Thymus (tissue), 14 donors: ENCODE measurements at places on chromosomes 3 and 15. TPM values are rescaled to one million over a fixed set of nuclear protein-coding genes. Genes with fewer than 3 reads are reported as not detected.

CATSPER2 gene
- 4.9 TPM for polyA plus RNA-seq

DNA sequence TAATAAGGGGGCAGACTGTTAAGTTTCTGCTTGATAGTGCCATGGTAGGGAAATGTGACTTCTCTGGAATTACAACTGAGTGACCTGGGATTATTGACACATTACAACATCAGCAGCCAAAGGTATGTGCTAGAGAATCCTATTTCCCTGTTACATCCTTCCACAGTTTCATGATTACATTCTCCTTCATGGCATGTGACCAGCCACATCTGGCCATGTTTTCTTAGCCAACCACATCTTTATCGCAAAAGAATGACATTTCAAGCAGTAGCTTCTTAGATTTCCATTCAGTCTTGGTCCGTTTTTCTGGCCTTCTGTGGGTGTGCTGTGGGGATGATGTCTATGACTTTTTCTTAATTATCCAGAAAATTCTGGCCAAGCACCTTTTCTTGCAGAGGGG lies 45.4 kb upstream of the CTDSPL start:
- H3K4me1 ChIP-seq, result peaks cover 3% of the 10 kb centered on the region
- no peak for DNase-seq
- no peaks in the 10 kb centered on the region for H3K36me3 ChIP-seq
- H3K27ac ChIP-seq, result no peak overlapping the region
- H3K4me3 ChIP-seq, result no peak overlapping the region
- no peaks in the 10 kb centered on the region for H3K27me3 ChIP-seq

- H3K27me3 ChIP-seq, result no peaks in the 10 kb centered on the region
- DNase-seq, result no peak
- H3K27ac ChIP-seq, result no peak overlapping the region
- H3K4me1 ChIP-seq, result peaks cover 31% of the 10 kb centered on the region
- H3K36me3 ChIP-seq, result no peaks in the 10 kb centered on the region
Observed at GRCh38 chr15:63861946-63862517, 28.3 kb upstream of the HERC1 start.

DNA sequence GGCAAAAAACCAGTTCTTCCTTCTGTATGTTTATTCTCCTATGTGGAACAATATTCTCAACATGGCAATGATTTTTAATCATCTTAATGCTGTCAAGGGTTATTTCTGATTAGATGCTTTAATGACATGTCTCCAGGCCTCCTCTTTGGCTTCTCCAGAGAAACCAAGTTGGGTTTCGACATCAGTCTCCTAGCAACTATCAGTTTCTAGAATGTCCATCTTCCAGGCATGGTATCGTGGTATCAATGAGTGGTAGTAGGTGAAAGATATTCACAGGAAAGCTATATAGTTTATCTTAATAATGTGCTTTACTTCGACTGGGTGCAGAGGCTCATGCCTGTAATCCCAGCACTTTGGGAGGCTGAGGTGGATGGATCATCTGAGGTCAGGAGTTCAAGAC lies 128.5 kb downstream of the C3orf70 start:
- no peak overlapping the region for H3K4me3 ChIP-seq
- no peak overlapping the region for H3K27ac ChIP-seq
- H3K27me3 ChIP-seq, result no peaks in the 10 kb centered on the region
- H3K36me3 ChIP-seq, result no peaks in the 10 kb centered on the region

DNA sequence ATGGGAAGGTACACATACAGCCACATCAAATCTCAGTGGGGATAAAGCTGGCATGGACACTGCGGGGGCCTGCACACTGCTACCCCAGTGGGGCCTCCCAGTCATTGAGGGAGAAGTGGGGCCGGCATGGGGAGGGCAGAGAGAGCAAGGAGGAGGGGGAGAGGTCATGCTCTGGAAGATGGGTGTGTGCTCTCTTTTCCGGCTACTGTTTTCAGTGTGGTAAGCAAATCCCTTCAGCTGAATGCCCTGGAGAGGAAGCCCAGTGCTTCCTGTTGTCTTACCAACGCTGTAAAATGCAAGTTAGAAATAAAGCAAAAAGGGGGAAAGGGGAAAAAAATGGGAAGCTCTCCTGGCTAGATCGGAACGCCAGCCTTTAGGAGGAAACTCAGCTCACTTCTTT lies 30.8 kb downstream of the NRROS start:
- H3K27me3 ChIP-seq, result no peaks in the 10 kb centered on the region
- DNase-seq, result no peak
- H3K27ac ChIP-seq, result no peak overlapping the region
- H3K36me3 ChIP-seq, result no peaks in the 10 kb centered on the region
- H3K4me3 ChIP-seq, result no peak overlapping the region

DNA sequence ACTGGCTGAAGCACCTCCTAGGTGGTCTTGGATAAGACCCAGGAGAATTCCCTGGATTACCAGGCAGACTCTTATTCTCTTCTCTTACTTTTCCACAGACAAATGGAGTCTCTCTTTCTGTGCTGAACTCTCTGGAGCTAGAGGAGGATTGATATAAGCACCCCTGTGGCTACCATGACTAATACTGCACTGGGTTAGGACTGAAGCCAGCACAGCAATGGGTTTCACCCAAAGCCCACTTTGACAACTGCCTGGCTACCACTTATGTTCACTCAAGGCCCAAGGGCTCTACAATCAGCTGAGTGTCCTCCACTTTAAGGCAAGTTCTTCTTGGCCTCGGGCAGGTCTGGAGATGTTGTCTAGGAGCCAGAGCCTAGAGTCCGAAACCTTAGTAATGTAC lies 225.5 kb downstream of the DIPK2A start:
- H3K4me3 ChIP-seq, result no peak overlapping the region
- H3K27me3 ChIP-seq, result no peaks in the 10 kb centered on the region
- no peak overlapping the region for H3K27ac ChIP-seq
- no peaks in the 10 kb centered on the region for H3K4me1 ChIP-seq

DNA sequence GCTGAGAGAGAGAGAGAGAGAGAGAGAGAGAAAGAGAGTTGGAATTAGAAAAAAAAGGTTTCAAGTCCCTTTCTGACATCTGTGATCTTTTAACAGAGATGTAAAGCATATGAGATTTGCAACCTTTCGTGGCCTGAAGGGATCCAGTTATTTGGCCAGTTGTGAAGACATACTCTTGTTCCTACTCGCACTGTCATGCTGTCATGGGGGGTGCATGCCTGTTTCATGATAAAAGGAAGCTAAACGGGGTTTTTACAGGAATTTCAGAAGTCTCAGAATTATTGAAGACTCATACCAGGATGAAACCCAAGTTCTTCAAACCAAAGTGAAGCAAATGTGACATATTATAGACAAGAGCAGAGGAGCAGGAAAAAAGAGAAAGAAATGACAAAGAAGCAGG lies 342.0 kb downstream of the RORA start:
- no peak overlapping the region for H3K4me3 ChIP-seq
- H3K36me3 ChIP-seq, result no peaks in the 10 kb centered on the region
- no peaks in the 10 kb centered on the region for H3K27me3 ChIP-seq
- peaks cover 7% of the 10 kb centered on the region for H3K4me1 ChIP-seq

DNA sequence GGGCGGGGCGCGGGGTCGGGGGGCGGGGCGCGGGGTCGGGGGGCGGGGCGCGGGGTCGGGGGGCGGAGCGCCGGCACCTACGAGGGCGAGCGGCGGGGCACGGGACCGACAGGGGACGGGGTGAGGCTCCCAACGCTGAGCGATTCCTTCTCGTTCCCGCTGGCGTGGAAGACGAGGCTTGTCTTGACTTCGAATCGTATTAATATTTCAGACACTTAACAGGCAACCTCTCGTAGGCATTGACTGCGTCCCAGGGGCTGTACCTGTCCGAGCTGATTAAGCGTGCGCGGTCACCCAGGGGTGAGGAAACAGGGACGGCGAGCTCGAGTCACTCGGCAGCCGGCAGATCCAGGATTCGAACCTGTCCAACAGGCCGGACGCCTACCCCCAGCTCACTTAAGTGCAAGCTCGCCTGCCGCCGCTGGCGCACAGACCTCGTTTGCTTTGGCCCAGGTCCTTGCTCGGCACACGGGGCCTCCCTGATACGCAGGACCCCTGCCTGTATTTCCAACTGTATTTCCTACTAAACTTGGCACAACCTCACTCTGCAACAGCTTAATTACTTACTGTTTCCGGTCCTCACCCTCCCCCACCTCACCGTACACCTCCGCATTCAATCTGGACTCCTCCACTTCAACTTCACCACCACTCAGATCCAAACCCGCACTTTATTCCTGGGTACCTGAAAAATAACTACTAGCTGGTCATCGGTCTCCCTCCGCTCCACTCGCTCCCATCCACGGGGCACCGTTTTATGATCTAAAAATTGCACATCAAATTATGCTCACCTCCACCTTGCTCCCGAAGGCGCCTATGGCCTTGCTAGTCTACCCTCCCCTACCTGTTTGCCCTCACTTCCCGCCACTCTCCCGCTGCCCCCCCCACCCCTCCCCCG lies 722 bp upstream of the ZXDC start:
- peaks cover 29% of the 10 kb centered on the region for H3K4me1 ChIP-seq
- peak overlapping the region; percentile 92 for H3K4me3 ChIP-seq
- peak; percentile 72 for DNase-seq

DNA sequence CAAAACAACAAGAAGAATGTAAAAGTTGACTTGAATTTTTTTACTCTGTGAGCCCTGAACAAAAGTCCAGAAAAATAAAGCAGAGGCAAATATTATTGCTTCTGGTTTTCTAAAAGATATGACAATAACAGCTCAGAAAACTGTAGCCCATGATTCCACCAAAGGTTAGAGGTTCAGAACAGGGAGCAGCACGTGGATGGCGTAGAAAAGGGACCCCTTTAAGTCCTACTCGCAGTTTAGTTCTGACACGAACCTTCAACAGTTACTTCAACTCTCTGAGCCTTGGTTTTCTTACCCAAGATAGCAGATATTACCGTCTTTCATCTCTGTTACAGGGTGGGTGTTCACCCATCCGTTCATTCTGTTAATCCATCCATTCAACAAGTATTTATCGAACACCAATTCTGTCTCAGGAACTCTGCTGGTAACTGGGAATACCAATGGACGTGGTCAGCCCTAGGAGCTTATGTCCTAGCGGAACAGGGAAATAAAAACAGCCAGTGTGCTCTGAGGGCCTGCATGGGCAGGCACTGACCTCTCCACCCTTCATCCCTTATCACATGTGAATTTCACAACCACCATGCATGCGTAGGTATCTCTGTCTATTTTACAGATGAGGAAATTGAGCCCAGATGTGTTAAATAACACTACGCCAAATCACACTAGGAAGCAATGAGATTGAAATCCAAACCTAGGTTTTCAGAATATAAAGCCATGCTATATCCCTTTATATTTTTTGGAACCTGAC lies 274.2 kb upstream of the ICE2 start:
- no peaks in the 10 kb centered on the region for H3K36me3 ChIP-seq
- H3K4me3 ChIP-seq, result no peak overlapping the region
- H3K27me3 ChIP-seq, result no peaks in the 10 kb centered on the region
- DNase-seq, result no peak

GRCh38 chr15:30001602-30002001 lies 81.2 kb upstream of the GOLGA8J start:
- DNase-seq, result no peak
- H3K27ac ChIP-seq, result no peak overlapping the region
- H3K36me3 ChIP-seq, result no peaks in the 10 kb centered on the region
- no peak overlapping the region for H3K4me3 ChIP-seq

- no peaks in the 10 kb centered on the region for H3K36me3 ChIP-seq
- H3K27ac ChIP-seq, result no peak overlapping the region
- H3K4me1 ChIP-seq, result no peaks in the 10 kb centered on the region
- no peaks in the 10 kb centered on the region for H3K27me3 ChIP-seq
Observed at GRCh38 chr3:170724599-170725280, 138.9 kb upstream of the SLC7A14 start.

AQP9 gene
- polyA plus RNA-seq, result 3.2 TPM

- H3K36me3 ChIP-seq, result no peaks in the 10 kb centered on the region
- no peaks in the 10 kb centered on the region for H3K4me1 ChIP-seq
- H3K27ac ChIP-seq, result no peak overlapping the region
- no peak overlapping the region for H3K4me3 ChIP-seq
- DNase-seq, result no peak
- no peaks in the 10 kb centered on the region for H3K27me3 ChIP-seq
Observed at GRCh38 chr3:57063032-57063431, 2.6 kb downstream of the SPATA12 start.

DNA sequence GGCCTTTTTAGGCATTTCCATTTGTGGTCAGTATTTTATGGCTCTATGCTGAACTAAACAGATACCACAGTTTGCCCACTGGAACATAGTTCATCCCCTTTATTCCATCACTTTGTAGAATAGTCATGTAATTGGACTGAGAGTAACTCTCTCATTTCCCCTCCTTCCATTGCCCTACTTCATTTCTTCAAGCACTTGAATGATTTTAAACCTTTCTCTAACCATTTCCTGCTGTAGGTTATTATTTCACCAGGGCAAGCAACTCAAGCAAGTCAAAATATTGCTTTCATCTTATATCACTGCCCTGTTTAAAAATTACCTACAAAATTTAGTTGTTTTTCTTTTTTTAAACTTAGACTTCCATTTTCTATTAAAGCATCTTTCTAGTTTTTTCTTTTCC lies 177.0 kb downstream of the RAP2B start:
- DNase-seq, result no peak
- no peaks in the 10 kb centered on the region for H3K4me1 ChIP-seq
- no peak overlapping the region for H3K27ac ChIP-seq
- no peaks in the 10 kb centered on the region for H3K36me3 ChIP-seq

- H3K4me3 ChIP-seq, result no peak overlapping the region
- no peak overlapping the region for H3K27ac ChIP-seq
- no peaks in the 10 kb centered on the region for H3K4me1 ChIP-seq
- DNase-seq, result no peak
- no peaks in the 10 kb centered on the region for H3K27me3 ChIP-seq
- no peaks in the 10 kb centered on the region for H3K36me3 ChIP-seq
Observed at GRCh38 chr3:20696388-20697150, 510.6 kb upstream of the SGO1 start.

- no peaks in the 10 kb centered on the region for H3K36me3 ChIP-seq
- no peak for DNase-seq
- no peak overlapping the region for H3K27ac ChIP-seq
- no peaks in the 10 kb centered on the region for H3K27me3 ChIP-seq
- H3K4me1 ChIP-seq, result no peaks in the 10 kb centered on the region
Observed at GRCh38 chr3:61813636-61814035, 252.3 kb downstream of the PTPRG start.

- no peak overlapping the region for H3K27ac ChIP-seq
- no peak for DNase-seq
- peaks cover 15% of the 10 kb centered on the region for H3K4me1 ChIP-seq
- H3K27me3 ChIP-seq, result no peaks in the 10 kb centered on the region
- H3K36me3 ChIP-seq, result no peaks in the 10 kb centered on the region
Observed at GRCh38 chr3:69359916-69360315, 26.0 kb downstream of the FRMD4B start.

DNA sequence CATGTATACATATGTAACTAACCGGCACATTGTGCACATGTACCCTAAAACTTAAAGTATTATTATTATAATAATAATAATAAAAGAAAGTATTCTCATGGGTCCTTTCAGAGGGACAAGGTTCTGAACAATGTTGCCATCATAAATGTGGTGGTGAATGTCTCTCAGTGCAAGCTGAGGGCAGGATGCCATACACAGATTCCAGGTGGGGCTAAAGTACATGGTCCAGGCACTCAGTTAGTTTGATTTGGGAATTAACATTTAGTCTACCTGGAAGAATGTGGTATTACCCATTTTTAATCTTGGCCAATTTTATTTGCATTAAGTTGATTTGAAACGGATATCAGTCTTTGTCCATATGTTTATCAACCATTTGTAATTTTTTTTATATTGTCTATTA lies 24.5 kb downstream of the PDE8A start:
- no peaks in the 10 kb centered on the region for H3K27me3 ChIP-seq
- no peak overlapping the region for H3K4me3 ChIP-seq
- no peaks in the 10 kb centered on the region for H3K4me1 ChIP-seq
- no peak for DNase-seq
- H3K27ac ChIP-seq, result no peak overlapping the region

POPDC2 gene
- polyA plus RNA-seq, result 8.4 TPM
